ACHN (cell line): ENCODE measurements at places on chromosomes 11 and 22.

GRCh38 chr11:94809251-94809650, 41.1 kb downstream of the AMOTL1 start:
- DNase-seq = no peak

- DNase-seq = no peak
These were observed 48.9 kb downstream of the LMO2 start for GRCh38 chr11:33843018-33843417.

GRCh38 chr22:37628830-37629229, 10.6 kb upstream of the SH3BP1 start:
- no peak for DNase-seq

- no peak for DNase-seq
These were observed 93.4 kb downstream of the TEAD1 start for GRCh38 chr11:12767577-12767976.

DNA sequence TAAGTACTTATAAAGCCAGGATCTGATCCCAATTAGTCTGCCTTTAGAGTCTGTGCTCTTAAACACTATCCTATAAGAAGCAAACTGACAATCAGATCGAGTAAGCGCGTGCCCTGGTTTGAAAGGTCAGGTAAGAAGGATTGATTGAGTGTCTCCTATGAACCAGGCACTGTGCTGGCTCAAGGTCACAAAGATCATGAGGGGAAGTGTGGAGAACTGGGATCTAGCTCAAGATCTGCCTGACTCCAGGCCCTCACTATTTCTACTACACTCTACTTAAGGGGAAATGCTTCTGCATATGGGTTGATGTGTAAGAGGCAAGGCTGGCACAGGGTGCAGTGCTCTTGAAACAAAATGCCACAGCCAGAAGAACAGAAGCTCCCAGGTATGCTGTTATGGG, 77.0 kb downstream of the ME3 start:
- no peak for DNase-seq

DNA sequence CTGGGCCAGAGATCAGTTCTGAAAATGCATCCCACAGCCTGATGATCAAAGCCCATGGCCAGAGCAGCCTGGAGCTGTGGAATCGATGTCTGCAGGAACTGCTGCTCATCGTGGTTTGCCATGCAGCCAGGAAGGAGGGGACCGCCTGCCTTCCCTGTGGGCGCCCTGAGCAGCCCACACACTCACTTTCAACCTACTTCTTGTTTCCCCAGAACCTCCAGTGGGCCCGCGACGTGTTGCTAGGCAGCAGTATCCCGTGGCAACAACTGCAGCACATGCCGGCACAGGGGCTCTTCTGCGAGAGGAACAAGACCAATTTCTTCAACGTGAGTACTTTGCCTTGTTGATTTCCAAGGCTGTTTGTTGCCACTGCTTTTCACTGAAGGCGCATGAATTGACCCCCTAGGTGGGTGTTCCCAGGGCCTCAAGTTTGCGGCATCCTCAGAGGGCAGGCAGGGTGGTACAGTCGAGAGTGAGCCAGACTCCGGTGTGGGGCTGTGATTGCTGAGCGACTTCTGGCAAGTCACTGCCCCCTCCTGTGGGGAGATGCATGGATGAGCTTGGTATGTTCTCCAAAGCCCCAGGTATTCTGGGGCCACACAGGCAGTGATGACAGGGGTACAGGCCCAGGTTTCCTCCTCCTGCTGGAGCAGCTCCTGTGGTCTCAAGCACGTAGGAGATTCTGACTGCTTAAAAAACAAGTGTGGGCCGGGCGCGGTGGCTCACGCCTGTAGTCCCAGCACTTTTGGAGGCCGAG, 47.0 kb upstream of the SUSD2 start:
- no peak for DNase-seq

DNA sequence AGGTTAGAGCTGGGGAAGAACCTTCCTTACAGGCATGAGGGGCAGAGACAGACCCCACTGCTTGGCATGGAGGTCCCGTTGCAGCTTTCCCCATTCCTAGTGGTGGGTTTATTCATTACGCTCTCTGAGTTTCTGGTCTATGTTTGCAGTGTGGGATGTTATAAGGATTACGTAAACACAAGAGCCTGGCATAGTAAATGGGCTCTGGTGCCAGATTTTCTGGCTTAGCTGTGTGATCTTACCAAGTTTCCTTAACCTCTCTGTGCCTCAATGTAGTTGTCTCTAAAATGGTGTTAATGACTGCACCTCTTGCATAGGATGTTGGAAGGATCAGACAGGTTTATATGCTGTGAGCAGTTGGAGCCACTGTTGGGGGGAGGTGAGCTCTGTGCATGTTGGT, 15.1 kb downstream of the DTX4 start:
- DNase-seq = no peak

DNA sequence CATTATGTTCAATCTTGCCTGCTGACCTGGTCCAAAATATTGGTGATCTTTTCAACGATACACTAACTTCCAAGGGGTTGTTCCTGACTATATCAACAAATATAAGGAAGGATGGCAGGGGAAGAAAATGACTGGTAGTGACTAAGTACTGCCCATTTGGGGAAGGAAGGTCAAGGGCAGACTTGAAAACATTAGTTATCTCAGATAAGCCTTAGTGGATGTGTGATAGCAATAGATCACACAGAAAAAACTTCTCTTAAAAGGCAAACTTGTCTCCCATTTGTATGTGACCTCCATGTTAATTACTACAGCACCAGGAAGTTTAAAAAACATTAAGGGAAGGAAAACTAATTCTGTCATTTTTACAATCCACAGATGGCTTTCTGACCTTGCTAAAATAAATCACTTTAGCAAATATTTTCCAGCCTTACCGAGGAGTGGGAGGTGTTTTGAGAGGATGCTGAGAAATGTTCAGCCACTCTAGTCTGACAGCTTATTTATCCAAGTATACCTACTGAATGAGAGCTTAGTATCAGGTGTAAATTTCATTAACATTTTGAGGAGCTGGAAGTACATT, 88.2 kb upstream of the DDI1 start:
- DNase-seq = no peak

GRCh38 chr11:128482512-128483191, 104.7 kb downstream of the ETS1 start:
- DNase-seq = no peak

DNA sequence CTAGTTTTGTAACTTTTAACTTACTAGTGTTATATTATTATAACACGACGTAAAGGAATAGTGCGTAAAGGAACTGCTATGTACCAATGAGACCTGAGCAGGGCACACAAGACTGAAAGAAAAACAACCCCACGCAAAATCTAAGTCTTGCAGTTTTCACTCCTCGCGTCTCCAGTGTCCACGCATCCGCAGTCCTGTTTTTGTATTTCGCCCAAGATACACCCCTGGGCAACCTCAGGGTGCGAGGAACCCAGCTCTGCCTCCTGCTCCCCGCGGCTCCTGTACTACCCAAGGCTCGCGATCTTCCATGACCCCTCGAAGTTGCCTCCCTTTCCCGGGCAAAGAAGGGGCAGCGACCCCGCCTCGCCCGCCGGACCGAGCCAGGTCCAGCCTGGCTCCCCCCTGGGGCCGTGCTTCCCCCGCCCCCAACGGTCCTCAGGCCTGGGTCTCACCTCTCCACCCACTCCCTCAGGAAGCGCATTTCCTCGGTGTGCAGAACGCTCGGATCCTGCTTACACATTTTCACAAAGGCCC, 393 bp downstream of the ST13 start:
- DNase-seq = peak; percentile 34

- peak; percentile 19 for DNase-seq
These were observed 41.4 kb upstream of the TTLL12 start for GRCh38 chr22:43228330-43228729.

DNA sequence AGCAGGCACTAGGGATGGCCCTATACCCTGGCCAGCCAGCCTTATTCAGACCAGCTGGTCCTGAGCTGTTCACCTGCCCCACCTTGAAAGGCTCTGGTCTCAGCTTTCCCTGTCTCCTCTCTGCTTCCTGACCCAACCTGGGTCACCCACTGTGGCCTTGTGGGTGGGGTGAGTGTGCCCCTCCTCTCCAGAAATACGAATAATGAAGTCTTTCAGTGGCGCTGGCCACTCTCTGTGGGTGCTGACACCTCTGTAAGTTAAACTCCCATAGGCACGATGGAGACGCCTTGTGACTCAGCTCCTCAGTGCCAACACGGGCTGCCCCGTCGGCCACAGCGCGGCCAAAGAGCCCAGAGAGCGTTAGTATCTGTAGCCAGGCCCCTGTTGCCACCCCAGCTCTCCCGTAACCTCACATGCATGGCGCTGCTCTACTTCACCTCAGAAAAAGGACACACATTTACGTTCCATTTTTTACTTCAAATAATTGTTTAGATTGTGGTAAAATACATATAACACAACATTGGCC, 74.6 kb upstream of the SEPTIN5 start:
- no peak for DNase-seq

DNA sequence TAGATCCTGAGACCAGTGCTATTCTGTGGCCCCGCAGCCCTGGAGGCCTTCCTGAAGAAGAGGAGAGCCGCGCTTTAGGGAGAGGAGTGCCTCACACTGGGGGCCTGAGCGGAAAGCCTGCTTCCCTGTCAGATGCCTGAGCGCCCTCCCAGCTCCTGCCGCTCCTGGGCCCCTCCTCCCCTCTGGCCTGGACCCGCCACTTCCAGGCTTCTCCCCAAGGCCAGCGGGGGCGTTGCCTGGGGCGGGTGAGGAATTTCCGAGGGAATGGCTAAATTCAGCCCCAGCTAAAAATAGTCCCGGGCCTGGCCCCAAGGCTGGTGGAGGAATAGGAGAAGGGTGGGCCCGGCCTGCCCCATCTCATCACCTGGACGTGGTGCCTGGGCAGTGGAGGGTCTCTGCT, 15.4 kb downstream of the ARHGEF17 start:
- no peak for DNase-seq

DNA sequence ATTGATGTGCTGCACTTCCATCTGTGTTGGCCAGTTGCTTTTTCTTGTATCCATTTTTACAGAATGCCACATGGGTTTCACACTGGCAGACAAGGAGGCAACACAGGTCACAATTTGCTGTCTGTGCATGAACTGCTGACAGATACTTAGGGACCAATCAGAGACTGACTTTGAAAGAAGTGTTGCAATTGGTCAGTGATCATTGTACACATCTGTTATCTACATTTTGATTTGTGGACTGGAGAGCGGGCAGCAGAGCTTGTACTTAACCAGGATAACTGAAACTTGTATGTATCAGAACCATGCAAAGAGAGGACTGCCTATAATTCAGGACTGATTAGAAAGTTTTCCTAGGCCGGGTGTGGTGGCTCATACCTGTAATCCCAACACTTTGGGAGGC, 21.8 kb downstream of the PRR5 start:
- peak; percentile 45 for DNase-seq

- no peak for DNase-seq
These were observed 2.2 kb downstream of the YAP1 start for GRCh38 chr11:102112509-102112821.

DNA sequence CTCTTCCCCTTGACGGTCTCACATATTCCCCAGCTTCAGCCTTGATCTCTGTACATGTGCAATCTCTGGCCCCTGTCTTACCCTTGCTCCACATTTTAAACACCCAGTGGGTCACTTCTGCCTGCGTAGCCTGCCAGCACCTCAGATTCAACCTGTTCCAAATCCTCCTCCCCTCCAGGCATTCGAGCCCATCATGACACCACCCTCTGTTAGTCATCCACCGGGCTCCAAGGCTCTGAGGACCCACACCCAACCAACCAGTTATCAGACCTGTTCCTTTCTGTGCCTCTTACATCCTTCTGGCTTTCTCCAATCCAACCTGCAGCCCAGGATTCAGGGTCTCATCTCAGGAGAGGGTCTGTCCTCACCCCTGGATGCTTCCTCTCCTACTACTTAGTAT, 119.8 kb upstream of the TBCEL start:
- no peak for DNase-seq

GRCh38 chr11:57336111-57336666, 497 bp upstream of the SSRP1 start:
- no peak for DNase-seq

GRCh38 chr11:13965337-13965736, 2.8 kb downstream of the SPON1 start:
- no peak for DNase-seq

DNA sequence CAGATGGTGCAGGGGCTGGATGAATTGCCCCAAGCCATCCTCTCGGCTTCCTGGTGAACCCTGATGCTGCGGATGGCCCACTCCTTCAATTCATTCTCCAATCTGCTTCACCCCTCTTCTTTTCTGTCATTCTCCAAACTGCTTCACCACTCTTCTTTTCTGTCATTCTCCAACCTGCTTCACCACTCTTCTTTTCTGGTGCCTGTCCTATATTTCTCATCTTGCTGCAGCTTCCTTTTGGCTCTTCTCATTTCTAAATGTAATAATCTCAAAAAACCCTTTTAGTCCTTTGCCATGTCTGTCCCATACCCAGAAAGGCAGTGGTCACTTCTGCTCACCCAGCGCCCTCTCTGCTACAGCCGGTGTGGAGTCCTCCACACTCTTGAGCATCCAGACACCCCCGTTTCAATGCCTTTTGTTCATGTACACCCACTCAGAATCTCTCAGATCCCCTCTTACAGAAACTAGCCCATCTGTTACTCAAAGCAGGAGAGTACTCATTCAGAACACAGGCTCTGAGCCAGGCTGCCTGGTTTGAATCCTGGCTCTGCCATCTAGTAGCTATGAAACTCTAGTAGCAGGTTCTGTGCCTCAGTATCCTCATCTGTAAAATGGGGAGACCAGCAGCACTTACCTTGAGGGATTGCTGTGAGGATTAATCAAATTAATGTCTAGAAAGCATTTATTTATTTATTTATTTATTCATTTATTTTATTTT, 14.9 kb downstream of the SERPIND1 start:
- DNase-seq = no peak

DNA sequence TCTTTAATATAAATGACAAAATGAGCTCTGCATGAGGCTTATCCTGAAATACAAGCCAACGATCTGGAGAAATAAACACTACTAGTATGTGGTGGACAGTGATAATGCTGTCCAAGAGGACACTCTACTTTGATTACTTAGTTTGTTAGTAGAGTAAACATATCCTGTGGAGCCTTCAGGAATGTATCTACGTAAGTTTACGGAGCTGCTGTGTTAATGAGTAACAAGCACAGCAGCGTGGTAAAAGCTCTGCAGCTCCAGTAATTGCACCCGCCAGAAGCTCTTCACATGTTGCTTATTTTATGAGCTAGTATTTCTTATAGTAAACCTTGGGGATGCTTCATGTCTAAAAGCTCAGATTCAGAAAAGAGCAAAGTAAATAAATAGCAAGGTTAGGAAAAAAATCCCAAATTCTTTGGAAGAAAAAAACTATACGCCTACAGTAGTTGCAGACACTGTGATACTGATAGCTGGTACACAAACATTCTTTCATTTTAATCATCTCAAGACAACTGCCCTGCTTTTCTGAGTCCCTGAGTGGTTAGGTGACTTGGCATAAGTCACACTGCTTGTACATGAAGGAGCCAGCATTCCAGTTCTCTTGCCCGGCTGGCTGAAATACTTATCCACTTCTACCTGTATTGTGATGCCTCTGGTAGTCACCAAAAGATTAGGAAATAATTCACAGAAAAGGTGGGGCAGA, 32.7 kb upstream of the CCDC34 start:
- peak; percentile 80 for DNase-seq
